Activated T-helper 2 cell treated with anti-CD3 and anti-CD28 coated beads, Interferon-gamma antibody, Interleukin-2, Interleukin-4, amounts not matched to agents 10 μg/mL and 5 μg/mL and 100 μg/mL, durations not matched to agents 14 hours and 24 hours and 36 hours (primary cell): ENCODE measurements at places on chromosomes 13 and 19. TPM values are rescaled to one million over a fixed set of nuclear protein-coding genes. Genes with fewer than 3 reads are reported as not detected.

DNA sequence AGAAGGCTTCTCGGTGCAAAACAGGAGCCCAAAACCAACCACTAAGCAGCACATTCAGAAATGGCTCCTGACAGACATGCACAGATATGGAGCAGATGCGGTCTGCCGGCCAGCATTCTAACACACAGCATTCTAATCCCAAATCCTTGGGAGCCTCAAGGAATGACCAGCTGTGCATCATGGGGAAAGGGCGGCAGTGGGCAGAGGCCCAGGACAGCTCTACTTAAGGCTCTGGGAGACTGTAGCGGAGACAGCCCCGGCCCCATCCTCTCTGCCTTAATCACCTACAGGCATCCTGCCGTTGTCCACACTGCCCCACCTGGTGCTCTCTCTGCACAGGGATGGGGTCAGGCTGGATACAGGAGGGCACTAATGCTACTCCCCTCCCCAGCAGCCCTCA, 1016.0 kb downstream of the UQCRFS1 start:
- no peaks in the 10 kb centered on the region for H3K27me3 ChIP-seq
- no peaks in the 10 kb centered on the region for H3K36me3 ChIP-seq
- H3K27ac ChIP-seq = no peak overlapping the region
- no peaks in the 10 kb centered on the region for H3K4me1 ChIP-seq

- no peaks in the 10 kb centered on the region for H3K36me3 ChIP-seq
- no peaks in the 10 kb centered on the region for H3K27me3 ChIP-seq
- DNase-seq = no peak
- no peaks in the 10 kb centered on the region for H3K4me1 ChIP-seq
- no peak overlapping the region for H3K4me3 ChIP-seq
- H3K27ac ChIP-seq = no peak overlapping the region
Observed at GRCh38 chr19:30070968-30071632, 129.1 kb downstream of the URI1 start.

GRCh38 chr13:50910485-50910805, 854 bp downstream of the RNASEH2B start:
- H3K4me3 ChIP-seq = peak overlapping the region; percentile 93
- peak overlapping the region; percentile 97 for H3K27ac ChIP-seq
- H3K36me3 ChIP-seq = peaks cover 15% of the 10 kb centered on the region
- peaks cover 48% of the 10 kb centered on the region for H3K4me1 ChIP-seq
- no peaks in the 10 kb centered on the region for H3K27me3 ChIP-seq

The ZNF730 gene
- total RNA-seq = 0.37 and 0.67 TPM in 2 replicates

DNA sequence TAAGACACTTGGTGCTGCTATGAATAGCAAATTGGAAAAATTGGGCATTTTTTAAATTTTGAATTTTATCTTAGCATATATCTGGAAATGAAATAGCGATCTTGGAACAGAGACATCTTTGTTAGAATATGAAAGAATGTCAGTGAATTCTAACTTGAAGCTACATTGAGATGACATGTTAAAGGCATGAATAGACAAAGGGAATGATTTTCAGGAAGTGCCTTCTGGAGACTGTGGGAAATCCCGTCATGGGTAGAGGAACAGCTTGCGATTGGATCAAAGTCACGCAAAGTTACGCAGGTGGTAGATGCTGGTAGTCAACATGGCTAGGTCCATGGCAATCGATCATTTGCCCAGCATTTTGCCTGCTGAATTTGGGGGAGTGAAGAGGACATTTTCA, 43.5 kb downstream of the LRCH1 start:
- peaks cover 49% of the 10 kb centered on the region for H3K4me1 ChIP-seq
- H3K27me3 ChIP-seq = peaks cover 6% of the 10 kb centered on the region
- H3K36me3 ChIP-seq = peaks cover 7% of the 10 kb centered on the region
- no peak for DNase-seq

- H3K36me3 ChIP-seq = peaks cover 46% of the 10 kb centered on the region
- H3K27ac ChIP-seq = no peak overlapping the region
- peaks cover 22% of the 10 kb centered on the region for H3K4me1 ChIP-seq
- H3K27me3 ChIP-seq = peaks cover 9% of the 10 kb centered on the region
Observed at GRCh38 chr19:51572908-51573307, 1.8 kb downstream of the ZNF175 start.

GRCh38 chr19:49201042-49201441, 43.5 kb downstream of the TRPM4 start:
- no peaks in the 10 kb centered on the region for H3K36me3 ChIP-seq
- peaks cover 6% of the 10 kb centered on the region for H3K4me1 ChIP-seq
- no peak overlapping the region for H3K27ac ChIP-seq
- H3K4me3 ChIP-seq = no peak overlapping the region
- H3K27me3 ChIP-seq = no peaks in the 10 kb centered on the region

DNA sequence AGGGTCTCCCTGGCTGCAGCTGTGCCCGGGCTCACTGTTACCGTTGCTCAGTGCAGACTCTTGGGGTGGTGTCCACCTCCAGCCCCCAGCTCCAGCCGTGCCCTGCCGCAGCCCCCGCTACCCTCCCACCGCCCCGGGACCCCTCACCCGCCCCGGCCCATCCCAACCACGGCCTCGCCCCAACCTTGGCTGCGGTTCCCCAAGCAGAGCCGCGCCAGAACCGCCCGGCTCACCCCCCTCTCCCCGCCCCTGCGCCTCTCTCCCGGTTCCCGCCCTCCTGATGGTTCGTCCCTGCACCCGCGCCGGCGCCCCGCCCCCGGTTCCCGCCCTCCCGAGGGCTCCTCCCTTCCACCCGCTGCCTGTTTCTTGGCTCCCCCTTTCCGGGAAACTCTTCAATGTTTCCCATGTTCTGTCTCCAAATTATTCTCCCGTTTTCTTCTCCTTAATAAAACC, 40.3 kb downstream of the ANKRD10 start:
- H3K27ac ChIP-seq = no peak overlapping the region
- peak overlapping the region; percentile 67 for H3K4me3 ChIP-seq
- no peaks in the 10 kb centered on the region for H3K36me3 ChIP-seq

DNA sequence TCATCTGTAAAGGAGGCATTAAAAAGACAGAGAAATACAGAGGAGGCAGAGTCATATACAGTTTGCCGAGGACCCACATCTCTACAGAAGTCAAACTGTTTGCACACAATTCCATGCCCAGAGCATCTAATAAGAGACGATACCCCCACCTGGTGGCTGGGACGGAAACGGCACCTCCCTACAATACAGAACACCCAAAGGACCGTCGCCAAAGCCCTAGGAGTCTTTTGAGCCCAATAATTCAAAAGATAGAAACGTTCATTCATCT, 703 bp upstream of the PLEKHG2 start:
- peak overlapping the region; percentile 90 for H3K27ac ChIP-seq
- peaks cover 39% of the 10 kb centered on the region for H3K36me3 ChIP-seq
- H3K4me3 ChIP-seq = peak overlapping the region; percentile 80
- no peaks in the 10 kb centered on the region for H3K27me3 ChIP-seq
- H3K4me1 ChIP-seq = peaks cover 38% of the 10 kb centered on the region
- peak; percentile 84 for DNase-seq

The VN1R2 gene
- not detected in 2 replicates for total RNA-seq

The SYT3 gene
- 0.07 TPM in 1 of 2 replicates, not detected in the other for total RNA-seq

DNA sequence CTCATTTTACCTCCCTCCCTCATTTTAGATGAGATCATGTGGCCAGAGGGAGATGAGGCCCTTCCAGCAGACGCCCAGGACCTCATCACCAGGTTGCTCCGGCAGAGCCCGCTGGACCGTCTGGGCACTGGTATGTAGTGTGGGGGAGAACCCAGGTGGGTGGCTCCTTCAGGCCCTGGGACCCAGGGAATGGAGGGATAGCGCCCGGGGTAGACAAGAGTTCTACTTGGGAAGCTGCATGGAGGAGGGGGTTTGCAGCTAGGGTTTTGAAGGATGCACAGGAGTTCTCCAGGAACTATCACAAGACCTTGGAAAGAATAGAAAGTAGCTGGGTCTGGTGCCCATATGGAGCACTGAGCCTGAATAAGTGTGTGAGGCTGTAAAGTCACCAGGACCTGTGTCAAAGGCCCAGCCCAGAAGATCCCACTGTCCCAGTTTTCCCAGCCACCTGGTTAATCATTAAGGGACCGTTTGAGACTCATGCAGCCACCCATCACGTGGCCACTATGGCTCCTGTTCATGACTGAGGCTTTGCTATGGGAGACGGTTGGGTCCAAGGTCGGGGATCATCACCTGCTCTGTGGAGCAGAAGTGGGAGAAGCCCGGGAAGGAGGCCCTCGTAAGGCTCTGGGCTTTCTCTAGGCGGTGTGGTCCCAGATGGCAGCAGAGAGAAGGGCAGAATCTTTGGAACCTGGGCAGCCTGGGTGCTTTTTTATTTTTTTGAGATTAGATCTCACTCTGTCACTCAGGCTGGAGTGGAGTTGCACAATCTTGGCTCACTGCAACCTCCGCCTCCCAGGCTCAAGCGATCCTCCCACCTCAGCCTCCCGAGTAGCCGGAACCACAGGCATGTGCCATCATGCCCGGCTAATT, 17.0 kb upstream of the PIK3R2 start:
- no peaks in the 10 kb centered on the region for H3K4me1 ChIP-seq
- H3K36me3 ChIP-seq = peaks cover 39% of the 10 kb centered on the region
- DNase-seq = no peak
- H3K4me3 ChIP-seq = no peak overlapping the region
- H3K27ac ChIP-seq = no peak overlapping the region
- no peaks in the 10 kb centered on the region for H3K27me3 ChIP-seq

DNA sequence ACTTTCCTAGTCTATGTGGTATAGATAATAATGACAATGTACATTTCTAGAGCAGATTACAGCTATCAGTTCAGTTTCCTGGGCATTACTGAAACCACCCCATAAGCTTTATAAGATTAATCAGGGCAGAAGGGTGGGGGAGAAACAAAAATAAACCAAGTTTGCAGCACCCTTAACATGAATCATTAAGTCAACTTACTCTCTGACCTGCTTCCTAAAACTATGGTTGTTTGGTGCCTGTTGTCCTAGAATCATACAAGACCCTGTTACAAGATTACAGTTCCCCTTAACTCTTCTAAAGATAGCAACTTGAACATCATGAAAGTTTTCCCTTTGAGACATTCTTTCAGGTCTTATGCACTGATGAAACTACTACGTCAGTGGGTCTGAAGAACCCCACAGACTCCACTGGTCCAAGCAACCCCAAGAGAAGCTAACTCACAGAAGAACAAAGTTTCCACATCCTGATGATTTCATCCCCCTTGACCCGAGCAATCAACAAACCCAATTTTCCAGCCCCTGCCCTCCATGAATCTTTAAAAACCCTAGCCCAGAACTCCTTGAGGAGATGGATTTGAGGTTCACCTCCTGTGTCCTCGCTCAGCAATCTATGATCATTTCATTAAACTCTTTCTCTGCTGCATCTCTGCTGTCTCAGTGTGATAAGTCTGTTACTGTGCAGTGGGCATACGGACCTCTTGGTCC, 336.5 kb downstream of the FOXO1 start:
- H3K4me1 ChIP-seq = peaks cover 14% of the 10 kb centered on the region
- H3K27me3 ChIP-seq = no peaks in the 10 kb centered on the region
- H3K27ac ChIP-seq = no peak overlapping the region
- H3K36me3 ChIP-seq = no peaks in the 10 kb centered on the region
- H3K4me3 ChIP-seq = no peak overlapping the region

DNA sequence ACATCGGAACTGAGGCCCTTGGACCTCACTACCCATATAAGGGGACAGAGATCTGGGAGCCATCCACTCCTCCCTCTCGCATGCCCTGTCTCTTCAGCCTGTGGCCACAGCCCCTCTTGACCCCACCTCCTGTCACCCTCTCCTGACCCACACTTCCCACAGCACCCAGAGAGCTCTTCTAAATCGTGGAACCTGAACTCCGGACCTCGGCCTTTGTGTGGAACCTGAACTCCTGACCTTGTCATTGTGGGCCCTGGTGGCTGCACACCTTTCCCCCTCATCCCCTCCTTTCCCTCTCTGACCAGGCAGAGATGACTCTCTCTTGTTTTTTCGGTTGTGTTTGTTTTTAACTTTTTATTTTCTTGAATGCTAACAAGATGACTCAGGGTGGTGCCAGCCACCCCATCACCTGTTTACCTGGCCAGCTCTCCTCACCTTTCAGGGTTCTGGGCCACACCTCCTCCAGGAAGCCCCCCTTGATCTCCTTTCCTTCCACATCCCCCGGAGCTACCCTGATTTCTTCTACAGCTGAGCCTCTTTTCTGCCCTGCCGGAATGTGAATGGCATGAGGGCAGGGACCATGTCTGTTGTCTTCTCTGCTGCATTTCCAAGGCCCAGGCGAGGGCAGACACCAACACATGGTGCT, 5.1 kb downstream of the MRPL4 start:
- peaks cover 60% of the 10 kb centered on the region for H3K36me3 ChIP-seq
- H3K27ac ChIP-seq = no peak overlapping the region
- no peak for DNase-seq
- no peak overlapping the region for H3K4me3 ChIP-seq
- H3K27me3 ChIP-seq = no peaks in the 10 kb centered on the region
- H3K4me1 ChIP-seq = peaks cover 16% of the 10 kb centered on the region

- no peak for DNase-seq
- no peak overlapping the region for H3K4me3 ChIP-seq
- no peaks in the 10 kb centered on the region for H3K36me3 ChIP-seq
- H3K27me3 ChIP-seq = peaks cover 11% of the 10 kb centered on the region
Observed at GRCh38 chr19:30388327-30388726, 16.1 kb downstream of the ZNF536 start.

- DNase-seq = no peak
- no peak overlapping the region for H3K27ac ChIP-seq
- H3K36me3 ChIP-seq = no peaks in the 10 kb centered on the region
- peaks cover 7% of the 10 kb centered on the region for H3K27me3 ChIP-seq
Observed at GRCh38 chr19:13002166-13002898, 7.1 kb downstream of the NFIX start.

GRCh38 chr13:54165581-54166215, 1137.1 kb downstream of the OLFM4 start:
- no peak overlapping the region for H3K27ac ChIP-seq
- no peak overlapping the region for H3K4me3 ChIP-seq
- H3K27me3 ChIP-seq = no peaks in the 10 kb centered on the region
- no peaks in the 10 kb centered on the region for H3K4me1 ChIP-seq
- DNase-seq = no peak

The AP1M1 gene
- total RNA-seq = 106 and 120 TPM in 2 replicates
